ENCODE measurements at places on chromosomes 2 and 18.
A peak's percentile ranks its signal among the peaks of the same experiment; 100 is the strongest.

GRCh38 chr2:241836292-241836691 lies 22.4 kb downstream of the PDCD1 start:
- DNase-seq = no peak

DNA sequence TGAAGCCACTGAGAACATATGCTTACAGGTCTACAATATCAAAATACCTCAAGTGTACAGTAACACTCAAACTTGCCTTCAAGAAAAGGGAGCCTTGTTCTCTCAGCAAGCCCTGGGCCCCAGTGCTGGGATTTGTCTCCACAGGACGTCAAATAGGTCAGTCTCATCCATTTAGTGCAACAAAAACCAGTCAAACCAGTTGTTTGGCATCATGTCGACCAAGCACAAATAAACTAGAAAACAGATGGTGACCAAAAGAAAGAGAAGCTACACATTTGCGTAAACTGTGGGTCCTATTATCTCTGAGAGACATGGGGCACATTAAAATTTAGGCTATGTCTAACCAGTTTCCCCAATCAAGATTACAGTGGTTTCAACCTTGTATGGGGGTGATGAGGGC lies 182.6 kb upstream of the PKDCC start:
- DNase-seq = no peak

- DNase-seq = no peak
Observed at GRCh38 chr2:33607905-33608304, 8.8 kb upstream of the FAM98A start.

- no peak for DNase-seq
Observed at GRCh38 chr18:63106727-63107126, 212.8 kb downstream of the BCL2 start.

DNA sequence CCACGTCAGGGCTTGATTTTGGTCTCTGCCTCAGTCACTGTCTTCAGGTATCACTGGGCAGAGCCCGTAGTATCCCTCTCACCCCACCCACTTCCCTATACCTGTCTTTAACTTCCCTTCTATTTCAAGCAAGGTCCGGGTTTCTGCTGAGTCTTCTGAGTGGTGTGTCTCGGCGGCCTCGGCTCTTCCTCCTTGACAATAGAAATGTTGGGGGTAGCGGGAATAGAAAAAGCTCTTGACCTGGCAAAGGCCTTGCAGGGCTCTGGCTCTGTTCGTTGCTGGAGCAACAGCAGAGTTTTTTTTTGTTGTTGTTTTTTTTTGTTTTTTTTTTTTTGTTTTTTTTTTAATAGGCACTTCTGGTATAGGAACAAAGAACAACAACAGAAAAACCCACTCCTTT lies 16.0 kb upstream of the IGFBP5 start:
- no peak for DNase-seq

DNA sequence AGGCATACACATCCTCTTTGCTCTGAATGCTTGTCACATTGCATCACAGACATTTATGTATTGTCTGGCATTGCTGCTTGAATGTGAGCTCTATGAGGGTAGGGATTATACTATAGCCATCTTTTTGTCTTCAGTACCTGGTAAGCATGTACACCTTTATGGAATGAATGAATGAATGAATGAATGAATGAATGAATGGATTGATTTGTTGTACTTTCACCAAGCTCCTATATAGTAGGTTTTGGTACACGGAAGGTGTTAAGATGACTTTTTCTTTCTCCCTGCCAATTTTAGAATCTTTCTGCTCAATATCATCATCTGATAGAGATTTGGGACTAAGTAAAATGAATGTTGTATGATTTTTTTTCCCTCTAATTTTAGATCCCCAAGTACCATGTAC lies 13.5 kb downstream of the LTBP1 start:
- DNase-seq = no peak

- no peak for DNase-seq
Observed at GRCh38 chr2:113278742-113279139, at the start of gene PAX8. TSS of gene PAX8 (minus strand) at chr2:113278921. CDS start at chr2:113278394, 527 bp downstream.

- DNase-seq = no peak
Observed at GRCh38 chr2:76128622-76129021, 417.9 kb upstream of the GCFC2 start.

DNA sequence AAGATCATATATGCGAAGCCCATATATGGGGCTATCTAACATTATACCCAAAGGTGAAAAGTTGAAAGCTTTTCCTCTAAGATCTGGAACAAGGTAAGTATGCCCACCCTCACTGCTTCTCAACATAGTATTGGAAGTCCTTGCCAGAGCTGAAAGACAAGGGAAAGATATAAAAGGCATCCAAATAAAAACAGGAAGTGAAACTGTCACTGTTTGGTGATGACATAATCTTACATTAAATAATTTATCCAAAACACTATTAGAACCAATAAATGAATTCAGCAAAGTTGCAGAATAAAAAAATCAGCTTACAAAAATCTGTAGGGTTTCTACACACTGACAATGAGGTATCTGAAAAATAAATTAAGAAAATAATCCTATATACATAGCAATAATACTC lies 205.8 kb downstream of the INSIG2 start:
- no peak for DNase-seq

GRCh38 chr2:9552219-9553178 lies 3.1 kb downstream of the ADAM17 start:
- DNase-seq = peak; percentile 61

GRCh38 chr2:24432735-24433134 lies 58.3 kb upstream of the NCOA1 start:
- no peak for DNase-seq

- DNase-seq = no peak
Observed at GRCh38 chr2:232489516-232490220, 2.0 kb upstream of the ECEL1 start.

DNA sequence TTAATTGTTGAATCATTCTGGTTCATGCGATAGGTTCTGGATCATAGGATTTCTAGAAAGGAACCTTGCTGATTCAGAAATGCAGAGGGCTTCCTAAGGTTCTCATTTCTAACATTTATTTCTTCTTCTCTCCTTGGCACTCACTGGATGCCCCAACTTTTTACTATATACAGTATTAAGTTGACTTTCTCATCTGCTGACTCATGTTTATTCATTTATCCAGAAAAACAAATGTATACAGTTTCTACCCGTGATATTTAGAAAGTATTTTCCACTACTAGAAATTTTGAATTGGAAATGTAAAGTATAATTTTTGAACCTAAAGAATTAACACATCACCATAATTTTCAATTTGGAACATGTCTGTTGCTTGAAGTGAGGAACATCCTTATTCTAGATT lies 32.2 kb upstream of the OTX1 start:
- DNase-seq = no peak

GRCh38 chr2:168343586-168343985 lies 96.2 kb upstream of the STK39 start:
- no peak for DNase-seq

- DNase-seq = no peak
Observed at GRCh38 chr2:217484046-217484445, 518.7 kb downstream of the TNS1 start.

GRCh38 chr2:138893746-138894145 lies 113.6 kb upstream of the NXPH2 start:
- DNase-seq = no peak

DNA sequence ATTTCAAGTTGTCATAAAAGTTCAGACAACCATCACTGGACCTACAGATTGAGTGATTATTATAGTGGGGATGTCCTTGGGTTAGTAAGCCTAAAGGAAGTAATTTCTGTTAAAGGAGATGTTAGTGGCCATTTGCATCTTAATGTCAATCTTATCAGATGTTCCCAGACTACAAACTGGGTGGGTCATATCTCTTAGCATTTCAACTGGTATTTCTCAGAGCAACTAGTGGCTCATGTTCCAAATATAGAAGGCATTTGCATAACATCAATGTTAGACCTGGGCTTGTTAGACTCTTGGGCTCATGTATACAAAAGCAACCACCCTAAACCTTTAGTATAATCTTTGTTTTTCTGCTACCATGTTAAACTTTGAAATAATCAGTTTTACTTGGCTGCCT lies 17.9 kb downstream of the PLEKHA3 start:
- DNase-seq = no peak

GRCh38 chr2:45145073-45145899 lies 136.0 kb upstream of the SIX2 start:
- DNase-seq = no peak

GRCh38 chr18:24975496-24976372 lies 376.2 kb downstream of the ZNF521 start:
- DNase-seq = no peak

GRCh38 chr2:203689426-203690116 lies 16.9 kb upstream of the CD28 start:
- DNase-seq = no peak

- no peak for DNase-seq
Observed at GRCh38 chr2:142422769-142423168, 292.0 kb upstream of the LRP1B start.

DNA sequence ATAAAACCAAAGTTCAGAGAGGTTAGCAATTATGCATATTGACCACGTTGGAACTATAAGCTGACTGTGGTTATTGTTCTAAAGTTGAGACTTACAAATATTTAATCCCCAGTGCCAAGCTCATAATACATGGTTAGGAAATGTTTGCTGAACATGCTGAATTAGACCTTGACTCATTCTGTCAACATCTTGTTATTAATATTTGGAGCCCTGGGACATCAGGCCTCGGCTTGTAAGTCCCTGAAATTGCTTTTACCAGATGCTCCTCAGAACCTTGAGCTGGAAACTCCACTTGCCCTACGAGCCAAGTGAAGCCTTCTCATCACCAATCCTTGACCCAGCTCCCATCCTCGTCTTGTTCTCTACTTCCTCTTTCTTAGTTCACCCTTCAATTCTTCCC lies 21.2 kb downstream of the DYNAP start:
- DNase-seq = no peak

GRCh38 chr18:68665628-68666027 lies 49.3 kb downstream of the TMX3 start:
- DNase-seq = no peak

- DNase-seq = no peak
Observed at GRCh38 chr18:75304678-75305557, 94.3 kb downstream of the TSHZ1 start.

DNA sequence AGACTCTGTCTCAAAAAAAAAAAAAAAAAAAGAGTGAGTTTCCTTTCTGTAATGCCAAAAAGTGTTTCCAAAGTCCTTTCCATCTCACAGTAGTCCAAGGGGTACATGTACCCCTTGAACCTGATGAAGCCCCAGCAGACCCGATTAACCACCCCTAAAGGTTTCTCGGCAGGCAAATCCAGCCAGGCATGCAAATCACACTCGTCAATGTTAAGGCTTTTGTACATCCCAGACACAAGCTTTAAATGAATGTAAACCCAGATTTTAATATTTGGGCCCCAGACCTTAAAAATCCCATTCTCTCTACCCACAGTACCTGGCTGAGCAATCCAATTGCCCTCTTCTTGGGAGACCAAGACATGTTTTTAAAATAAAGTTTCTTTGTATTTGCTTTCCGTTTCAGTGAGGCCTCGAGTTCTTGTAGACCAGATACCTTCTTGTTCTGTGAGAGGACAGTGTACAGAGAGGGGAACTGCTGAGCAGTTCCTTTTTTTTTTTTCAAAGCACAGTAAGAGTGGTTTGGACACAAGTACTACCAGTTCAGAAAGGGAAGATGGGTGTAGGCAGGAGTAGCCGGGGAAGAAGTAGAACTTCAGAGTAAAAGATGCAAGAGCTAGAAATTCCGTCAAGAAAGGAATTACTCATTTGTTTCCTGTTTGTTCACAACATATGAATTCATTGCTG lies at the start of gene NLRC4:
NLRC4 (minus strand) TSS at position 465 of the 684 bp plus-strand sequence. CDS start 8,111 bp downstream, outside the sequence.
- DNase-seq = no peak

DNA sequence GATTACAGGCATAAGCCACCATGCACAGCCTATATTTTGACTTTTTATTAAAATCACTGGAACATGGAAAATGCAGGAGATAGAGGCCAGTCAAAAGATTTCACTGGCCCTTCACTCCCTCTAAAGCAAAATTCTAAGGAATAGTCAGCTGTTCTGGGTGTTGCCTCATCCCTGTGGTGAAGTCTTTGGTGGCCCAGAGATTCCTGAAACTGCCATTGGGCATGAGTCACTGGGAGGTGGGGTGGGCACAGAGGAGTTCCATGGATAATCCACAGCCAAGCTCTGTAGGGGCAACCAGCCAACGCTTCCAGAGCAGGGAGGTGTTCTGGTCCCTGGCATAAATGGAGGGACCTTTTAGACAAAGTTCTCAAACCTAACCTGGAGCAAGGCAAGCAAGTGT lies 89.7 kb upstream of the TTC39C start:
- DNase-seq = no peak

- peak; percentile 6 for DNase-seq
Observed at GRCh38 chr2:171319164-171319810, 114.5 kb downstream of the METTL8 start.

DNA sequence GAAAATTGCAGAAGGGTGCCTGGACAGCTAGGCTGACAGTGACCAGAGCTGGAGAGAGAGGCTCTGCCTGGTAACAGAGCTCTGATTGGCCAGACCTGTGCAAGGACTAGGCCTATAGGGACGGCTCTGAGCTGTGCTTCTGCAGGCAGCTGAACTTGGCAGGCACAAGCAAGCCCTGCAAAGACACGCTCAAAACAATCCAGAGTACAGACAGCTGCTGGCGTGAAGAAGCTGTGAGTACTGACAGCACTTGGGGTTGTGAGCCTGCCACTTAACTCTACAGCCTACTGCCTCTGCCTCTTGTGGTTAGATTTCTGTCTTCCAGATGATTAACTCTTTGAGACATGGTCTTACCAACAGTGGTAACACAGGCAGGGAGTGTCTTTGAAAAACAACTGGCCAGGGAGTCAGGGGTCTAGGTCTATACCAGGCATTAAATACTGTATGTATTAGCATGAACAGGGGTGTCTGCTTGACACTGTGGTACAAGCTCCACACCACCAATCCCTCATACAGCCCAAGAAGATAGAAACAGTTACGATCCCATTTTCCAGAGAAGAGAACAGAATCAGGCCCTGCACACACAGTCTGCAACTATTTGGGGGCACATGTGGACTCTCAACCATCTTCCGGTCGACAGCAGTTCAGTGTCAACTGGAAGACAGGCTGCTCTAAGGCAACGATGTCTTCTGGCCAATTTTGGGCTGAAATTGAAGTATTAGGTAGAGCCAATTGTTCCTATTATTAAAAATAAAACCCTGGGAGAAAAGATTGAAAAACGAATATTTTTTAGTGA lies 568.4 kb downstream of the TNS1 start:
- DNase-seq = peak; percentile 93

DNA sequence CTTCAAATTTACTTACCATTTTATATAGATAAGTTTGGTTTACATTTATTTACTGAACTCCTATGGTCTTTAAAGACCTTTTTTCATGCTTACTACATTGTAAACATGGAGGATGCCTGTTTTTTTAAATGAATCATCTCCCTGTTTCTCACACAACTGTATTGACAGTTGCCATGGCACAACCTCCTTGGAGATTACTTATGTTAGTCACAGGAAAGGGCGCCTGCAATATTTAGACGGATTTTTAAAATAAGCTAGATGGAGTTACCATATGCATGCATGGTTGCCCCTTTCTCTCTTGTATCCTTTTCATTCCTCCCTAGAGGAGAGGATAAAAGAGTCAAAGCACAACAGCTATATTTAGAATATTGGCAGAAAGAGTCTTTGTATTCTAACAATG lies 34.8 kb upstream of the CCDC102B start:
- DNase-seq = no peak

GRCh38 chr2:7427293-7428060 lies 510.3 kb downstream of the RNF144A start:
- DNase-seq = peak; percentile 52

- no peak for DNase-seq
Observed at GRCh38 chr2:44944102-44944951, 2.8 kb downstream of the SIX3 start.

GRCh38 chr2:133490411-133490980 lies 77.8 kb downstream of the NCKAP5 start:
- no peak for DNase-seq

Data from fibroblast of skin of left quadriceps (primary cell).